Right forelimb (tissue), 1 donor: ENCODE measurements at places on chromosomes 6 and 20.

- no peak for DNase-seq
These were observed 683.0 kb upstream of the ADGRB3 start for GRCh38 chr6:67952121-67952520.

DNA sequence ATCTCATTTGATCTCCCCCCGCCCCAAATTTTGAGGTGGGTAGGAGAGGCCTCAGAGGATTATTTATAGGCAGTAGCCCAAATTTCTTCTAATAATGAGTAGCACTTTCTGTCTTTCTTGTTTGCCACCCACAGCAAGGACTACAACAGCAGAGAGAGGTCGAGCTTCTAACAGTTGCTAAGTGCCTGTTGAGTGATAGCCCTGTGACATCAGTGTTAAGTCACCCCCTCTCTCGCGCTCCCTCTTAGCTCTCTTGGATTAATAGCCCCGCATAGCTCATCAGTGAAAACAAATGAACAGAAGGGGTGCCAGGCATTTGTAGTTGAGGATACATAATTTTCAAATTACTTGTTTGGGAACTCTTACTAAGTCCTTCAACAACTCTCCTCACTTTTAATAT lies 3.5 kb downstream of the ANKRD60 start:
- no peak for DNase-seq

GRCh38 chr6:388202-388903 lies 3.2 kb upstream of the IRF4 start:
- DNase-seq = no peak

DNA sequence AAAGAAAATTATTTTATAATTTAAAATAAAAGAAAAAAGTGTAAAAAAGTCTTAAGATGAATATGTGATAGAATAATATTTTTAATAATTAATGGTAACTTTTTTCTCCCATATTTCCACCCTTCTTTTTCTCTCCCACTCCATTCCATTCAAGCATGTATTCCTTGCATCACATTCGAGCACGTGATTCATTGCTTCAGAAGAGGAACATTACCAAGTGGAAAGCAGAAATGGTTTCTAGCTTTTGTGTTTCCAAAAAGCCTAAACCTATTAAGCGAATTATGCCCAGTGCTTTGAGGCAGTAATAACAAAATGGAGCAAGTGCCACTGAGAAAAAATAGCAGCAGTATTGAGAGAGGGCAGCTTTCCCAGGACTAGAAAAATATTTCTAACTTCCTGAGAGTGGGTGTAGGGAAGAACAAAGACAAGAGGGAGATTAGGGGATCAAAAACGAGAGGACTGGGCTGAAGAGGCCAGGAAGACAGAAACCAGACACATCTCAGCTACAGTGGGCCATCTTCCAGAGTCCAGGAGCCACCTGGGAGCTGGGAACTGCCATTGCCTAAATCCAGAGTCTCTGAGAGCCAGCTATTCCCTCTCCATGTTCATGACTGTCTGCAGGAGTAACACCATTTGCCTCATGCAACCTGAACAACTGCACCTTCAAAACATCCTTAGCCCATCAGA lies 15.0 kb upstream of the AKIRIN2 start:
- no peak for DNase-seq

DNA sequence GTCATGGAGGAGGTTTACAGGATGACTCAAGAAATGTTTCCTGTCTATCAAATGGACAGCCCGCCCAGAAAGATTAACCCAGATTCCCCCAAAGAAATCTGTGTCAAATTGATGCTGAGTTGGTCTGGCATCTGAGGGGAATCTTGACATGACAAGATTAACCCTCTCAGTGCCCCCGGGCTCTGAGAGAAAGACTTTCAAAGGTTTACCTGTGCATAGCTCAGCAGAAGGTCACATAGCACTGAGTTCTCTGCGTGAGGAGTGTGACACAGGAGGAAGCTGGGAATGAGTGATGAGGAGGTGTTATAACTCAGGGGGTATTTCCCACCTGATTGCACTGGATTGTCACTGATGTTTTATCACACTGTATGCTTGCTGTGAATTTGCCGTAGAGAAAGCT lies 601.2 kb downstream of the DHX35 start:
- no peak for DNase-seq

DNA sequence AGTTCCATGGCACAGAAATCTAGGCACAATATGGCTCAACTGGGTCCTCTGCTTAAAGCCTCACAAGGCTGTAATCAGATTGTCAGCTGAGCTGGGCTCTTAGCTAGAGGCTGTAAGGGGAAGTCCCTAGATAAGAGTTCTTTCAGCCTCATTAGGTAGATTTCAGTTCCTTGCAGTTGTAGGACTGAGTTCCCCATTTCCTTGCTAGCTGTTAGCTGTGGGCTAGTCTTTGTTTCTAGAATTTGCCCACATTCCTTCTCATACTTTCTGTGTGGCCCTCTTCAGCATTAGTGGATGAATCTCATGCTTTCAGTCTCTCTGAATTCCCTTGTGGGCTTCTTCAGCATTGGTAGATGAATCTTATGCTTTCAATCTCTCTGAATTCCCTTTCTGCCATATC lies 71.0 kb upstream of the MRAP2 start:
- no peak for DNase-seq
